ENCODE measurements at places on chromosomes 6 and 20.

DNA sequence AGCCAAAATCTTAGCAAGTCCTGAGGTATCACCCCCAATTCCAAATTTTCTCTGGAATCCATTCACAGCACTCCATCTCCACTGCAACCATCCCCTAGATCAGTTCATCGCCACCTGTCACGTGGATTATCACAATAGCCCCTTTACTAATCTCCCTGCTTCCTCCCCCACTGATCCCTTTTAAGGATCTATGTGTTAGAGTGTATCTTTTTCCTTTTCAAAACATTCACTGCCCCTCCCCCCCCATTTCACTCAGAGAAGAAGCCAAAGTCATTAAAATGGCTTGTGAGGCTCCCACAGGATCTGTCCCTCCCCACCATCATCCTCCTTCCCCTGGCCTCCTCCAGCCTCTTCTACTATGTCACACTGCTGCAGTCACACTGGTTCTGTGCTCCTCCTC, 18.4 kb upstream of the SPAG4 start:
- DNase-seq = no peak

GRCh38 chr6:142932889-142933288, 12.1 kb downstream of the HIVEP2 start:
- no peak for DNase-seq

- DNase-seq = no peak
These were observed 252.1 kb downstream of the FARS2 start for GRCh38 chr6:5513408-5513807.

DNA sequence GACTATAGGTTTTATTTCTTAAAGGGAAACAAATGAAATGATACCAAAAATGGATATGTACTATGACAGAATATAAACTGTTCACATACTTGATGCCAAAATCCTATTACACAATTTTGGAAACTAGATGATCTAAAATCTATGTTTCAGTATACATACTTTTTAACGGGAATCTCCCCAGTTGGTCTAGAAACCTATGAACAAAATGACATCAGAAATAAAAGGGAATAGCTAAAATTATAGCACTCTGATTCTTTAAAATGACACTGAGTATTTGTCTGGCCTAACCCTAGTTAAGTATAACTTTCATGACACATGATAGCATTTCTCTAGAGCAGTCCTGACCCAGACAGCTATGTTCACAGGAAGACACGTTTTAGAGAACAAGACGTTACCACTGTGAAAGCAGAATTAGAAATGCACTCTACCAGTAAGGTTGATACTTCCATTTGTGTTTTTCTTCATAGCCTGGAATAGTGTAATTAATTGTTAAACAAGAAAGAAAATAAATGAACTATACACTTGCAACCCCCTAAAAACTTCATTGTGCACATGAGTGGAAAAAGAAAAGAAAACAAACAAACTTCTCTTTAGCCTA, 3.3 kb downstream of the OSER1 start:
- DNase-seq = no peak

DNA sequence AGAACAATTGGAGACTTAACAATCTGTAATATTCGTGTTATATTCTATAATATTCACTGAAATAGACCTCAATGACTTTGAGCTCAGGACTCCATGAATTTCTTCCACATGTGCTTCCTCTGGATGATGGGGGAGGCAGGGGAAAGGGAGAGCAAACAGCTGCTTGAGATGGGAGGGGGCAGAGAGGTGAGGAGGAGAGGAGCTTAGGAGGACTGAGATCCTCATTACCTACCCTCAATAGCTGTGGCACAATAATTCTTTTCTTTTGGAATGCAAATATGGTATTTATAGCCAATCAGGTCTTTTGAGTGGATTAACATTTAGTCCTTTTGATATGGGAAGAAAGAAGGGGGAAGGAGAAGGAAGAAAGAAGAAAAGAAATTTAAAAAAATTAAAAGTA, 64.1 kb upstream of the ZNF217 start:
- DNase-seq = no peak

- DNase-seq = no peak
These were observed 476 bp downstream of the MEA1 start for GRCh38 chr6:43013097-43013842.

DNA sequence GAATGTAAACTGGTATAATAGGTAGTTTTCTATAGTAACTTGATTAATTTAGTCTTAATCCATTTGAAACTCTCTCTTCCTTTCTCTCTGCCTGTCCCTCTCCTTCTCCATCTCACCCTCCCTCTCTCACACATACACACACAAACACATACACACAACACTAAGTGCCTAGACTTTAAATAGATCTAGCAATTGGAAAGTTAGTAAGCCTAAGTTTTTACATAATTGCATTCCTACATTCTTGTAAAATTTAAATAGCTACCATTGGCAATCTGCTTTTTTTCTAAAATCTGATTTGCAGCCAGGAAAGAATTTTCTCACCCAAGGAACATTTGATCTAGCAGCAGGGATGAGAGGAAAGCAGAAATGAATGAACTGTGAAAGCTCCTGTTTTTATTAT, 15.7 kb downstream of the GFRA4 start:
- DNase-seq = no peak

- no peak for DNase-seq
These were observed 203.9 kb downstream of the HAO1 start for GRCh38 chr20:7736336-7736735.

DNA sequence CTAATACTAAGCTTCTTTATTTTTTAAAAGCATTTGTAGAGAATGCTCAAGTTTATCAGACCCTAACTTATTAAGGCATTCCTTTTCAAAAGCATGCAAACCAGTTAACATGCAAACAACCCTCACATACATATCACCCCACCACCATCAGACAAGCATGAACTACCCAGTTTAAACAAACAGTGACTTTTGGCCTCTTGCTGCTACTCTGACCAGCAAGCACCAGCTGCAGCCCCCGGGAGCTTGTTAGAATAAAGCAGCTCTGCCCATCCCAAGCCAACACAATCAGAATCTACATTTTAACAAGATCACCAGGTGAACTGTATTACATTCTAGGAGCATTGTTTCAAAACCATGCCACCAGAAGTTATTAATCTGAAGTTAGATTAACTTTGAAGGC, 5.9 kb upstream of the NUP153 start:
- DNase-seq = no peak

- DNase-seq = no peak
These were observed 95.2 kb downstream of the JAG1 start for GRCh38 chr20:10578607-10579006.

- no peak for DNase-seq
These were observed 30.6 kb upstream of the MYLK2 start for GRCh38 chr20:31788578-31788977.

- no peak for DNase-seq
These were observed 83.2 kb downstream of the DLL1 start for GRCh38 chr6:170207586-170208181.

DNA sequence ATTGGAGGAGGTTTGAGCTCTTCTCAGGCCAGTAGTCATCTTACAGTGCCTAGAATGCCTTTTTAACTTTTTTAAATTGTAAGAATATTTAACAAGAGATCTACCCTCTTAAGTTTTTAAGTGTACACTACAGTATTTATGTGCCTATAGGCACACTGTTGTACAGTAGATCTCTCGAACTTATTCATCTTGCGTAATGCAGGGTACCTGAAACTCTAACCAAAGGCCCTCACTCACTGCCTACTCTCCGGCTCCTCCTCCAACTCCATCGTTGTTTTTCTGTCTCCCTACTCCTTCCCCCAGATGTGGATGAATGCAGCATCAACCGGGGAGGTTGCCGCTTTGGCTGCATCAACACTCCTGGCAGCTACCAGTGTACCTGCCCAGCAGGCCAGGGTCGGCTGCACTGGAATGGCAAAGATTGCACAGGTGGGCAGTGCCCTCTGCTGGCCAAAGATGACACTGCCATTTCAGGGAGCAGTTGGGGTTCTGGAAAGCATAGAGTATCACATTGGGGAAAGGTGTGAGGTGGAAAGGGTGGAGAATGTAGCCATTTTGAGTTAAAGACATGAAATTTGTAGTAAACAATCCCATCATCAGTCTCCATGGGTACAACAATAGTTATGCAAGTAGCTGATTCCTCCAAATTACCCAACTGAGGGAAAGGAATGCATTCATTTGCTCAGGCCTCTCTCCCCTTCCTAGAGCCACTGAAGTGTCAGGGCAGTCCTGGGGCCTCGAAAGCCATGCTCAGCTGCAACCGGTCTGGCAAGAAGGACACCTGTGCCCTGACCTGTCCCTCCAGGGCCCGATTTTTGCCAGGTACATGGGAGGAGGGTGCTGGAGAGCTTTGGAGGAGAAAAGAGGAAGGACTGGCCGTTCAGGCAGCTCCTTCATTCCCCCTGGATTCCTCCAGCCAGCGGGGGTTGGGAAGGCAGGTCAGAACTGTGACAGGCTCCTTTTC, 18.4 kb upstream of the ZNF76 start:
- DNase-seq = peak; percentile 31

DNA sequence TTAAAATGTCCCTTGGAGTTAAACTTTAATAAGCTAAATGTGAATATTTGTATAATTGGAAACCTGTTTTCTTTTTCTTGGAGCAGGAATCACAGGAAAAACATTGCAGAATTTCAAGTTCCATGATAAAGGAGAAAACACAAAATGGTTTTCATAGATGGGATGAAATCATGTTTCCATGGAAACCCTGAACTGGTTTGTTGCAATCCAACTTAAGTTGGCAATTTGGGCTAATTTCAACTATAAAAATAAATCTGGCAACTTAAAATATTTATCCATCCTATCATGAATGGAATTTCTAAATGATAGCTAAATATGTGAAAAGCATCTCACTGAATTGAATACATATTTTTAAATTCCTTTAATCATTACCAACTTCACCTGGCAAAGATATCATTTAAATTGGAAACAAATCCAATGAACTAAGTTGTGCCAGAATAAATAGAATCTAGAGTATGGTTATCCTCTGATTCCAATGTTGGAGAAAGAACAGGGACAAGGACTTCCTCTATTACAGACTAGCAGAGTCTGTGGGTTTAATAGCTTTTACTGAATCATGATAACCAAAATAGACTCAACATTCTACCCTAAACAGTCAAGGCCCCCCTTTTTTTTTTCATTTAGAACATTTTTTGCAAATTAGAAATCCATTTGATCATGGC, 33.2 kb downstream of the COL21A1 start:
- no peak for DNase-seq

DNA sequence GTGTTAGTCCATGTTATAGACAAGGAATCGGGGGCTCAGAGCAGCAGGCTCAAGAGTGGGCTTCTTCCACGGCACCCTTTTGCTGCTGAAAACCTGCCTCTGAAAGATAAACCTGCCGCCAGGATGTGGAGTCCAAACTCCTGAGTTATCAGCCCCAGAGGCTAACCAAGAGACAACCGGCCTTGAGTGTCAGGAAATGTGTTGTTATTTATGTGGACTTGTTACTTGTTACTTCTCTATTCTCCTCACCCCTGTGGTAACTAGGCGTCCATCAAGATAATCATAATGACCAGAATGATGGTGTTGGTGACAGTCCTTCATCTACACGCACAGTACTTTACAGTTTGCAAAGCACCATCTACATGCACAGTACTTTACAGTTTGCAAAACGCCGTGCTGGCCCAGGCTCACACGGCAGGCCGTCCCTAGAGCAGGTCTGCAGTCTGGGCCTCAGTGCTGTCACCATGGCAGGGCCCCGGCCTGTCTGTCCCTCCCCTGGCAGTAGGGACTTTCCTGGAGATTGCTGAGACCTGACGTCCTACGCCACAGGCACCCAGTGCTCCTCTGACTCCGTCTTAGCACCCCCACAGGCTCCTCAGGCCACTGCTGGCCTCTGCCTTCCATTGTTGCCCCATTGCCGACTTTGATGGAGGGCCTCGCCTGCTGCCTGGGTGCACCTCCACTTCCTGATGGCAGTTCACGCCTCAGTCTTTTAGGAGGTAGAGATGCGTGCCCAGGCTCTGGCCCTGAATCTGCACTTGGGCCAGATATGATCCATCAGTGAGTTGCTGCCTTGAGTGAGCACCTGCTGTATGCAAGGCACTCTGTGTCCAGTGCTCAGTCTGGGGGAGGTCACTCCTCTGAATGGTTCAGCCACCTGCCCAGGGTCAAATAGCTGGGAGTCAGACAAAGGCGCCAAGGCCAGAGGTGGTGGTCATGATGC, 9.1 kb upstream of the BPIFB4 start:
- no peak for DNase-seq

GRCh38 chr6:26268659-26269402, 96.2 kb upstream of the BTN3A2 start:
- no peak for DNase-seq

- DNase-seq = no peak
These were observed 21.1 kb downstream of the ELOVL2 start for GRCh38 chr6:11023032-11023431.

DNA sequence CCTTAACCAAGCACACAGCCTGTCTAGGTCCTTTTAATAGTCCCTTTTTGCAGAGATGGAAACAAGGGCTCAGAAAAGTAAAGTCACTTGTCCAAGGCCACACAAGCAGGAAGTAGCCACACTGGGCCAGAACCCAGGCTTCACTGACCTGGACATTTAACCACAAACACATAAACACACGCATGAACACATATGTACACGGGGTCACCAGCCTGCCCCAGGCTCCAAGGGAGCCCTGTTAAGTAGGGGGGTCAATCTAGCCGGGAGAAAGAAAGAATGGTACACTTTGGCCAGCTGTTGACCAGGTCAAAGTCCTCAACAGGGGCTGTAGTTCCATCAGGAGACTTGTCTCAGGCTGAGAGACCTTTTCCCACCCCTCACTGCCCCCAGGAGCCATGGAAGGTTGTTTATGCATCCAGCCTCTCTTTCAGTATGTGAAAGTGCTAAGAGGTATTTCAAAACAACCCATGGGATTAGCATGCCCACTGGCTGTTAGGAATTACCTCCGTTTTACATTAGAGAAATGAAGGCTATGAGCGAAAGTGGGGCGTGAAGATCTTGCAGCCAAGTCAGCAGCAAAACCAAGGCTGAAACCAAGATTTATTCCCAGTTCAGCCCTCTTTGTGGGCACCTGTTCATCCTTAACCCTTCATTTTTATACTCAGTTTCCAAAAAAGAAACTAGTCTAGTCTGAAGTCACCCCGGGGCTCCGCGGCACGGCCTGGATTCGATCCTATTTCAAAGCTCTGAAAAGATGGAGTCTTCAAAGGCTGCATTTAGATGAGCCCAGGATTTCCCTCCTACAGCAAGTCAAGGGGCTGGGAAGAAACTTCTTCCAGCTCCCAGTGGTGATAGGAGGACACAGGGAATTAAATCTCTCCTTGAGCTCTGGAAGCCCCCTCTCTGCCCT, 9.8 kb downstream of the SDC4 start:
- DNase-seq = no peak

DNA sequence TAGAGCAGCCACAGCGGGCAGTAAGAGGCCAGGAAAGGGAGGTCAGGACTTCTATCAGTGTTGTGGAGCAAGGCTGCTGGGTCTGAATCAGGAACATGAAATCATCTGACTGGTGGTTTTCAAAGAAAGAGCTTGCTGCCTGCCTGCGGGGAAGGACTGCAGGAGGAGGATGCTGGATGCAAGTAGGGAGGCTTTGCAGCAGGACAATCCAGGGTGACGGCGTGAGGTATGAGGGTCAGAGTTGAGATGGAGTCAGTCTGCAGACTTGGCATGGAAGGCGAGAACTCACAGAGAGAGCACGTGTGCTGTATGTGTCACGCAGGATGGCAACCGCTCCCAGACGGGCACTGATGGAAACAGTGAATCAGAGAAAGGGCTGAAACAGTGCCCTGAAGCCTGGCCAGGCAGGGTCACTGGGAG, 59.2 kb upstream of the CD93 start:
- no peak for DNase-seq

GRCh38 chr6:47502920-47503319, 25.3 kb downstream of the CD2AP start:
- DNase-seq = no peak
